ENCODE measurements at places on chromosomes 13 and 19.
A peak's percentile ranks its signal among the peaks of the same experiment; 100 is the strongest.

- no peak for DNase-seq
These were observed 17.3 kb upstream of the ERCC1 start for GRCh38 chr19:45440873-45441654.

DNA sequence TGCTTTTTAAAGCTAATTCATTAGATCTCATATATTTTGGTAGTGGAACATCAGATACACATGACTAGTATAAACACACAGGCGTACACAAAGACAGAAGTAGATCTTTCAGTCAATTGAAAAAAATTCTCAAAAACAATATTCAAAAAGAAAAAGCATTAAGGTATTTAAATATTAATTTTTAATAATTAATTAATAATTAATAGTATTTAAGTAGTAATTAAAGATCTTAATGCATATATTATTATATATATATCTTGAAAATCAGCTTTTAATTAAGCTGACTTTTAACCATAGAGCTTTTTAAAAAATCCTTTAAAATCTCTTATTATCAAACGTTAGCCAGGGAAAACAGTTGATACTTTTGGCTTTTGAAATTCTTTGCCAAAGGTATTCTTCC, 489.4 kb upstream of the PCDH20 start:
- no peak for DNase-seq

- DNase-seq: no peak
These were observed 88.8 kb downstream of the FNDC3A start for GRCh38 chr13:49064476-49064875.

DNA sequence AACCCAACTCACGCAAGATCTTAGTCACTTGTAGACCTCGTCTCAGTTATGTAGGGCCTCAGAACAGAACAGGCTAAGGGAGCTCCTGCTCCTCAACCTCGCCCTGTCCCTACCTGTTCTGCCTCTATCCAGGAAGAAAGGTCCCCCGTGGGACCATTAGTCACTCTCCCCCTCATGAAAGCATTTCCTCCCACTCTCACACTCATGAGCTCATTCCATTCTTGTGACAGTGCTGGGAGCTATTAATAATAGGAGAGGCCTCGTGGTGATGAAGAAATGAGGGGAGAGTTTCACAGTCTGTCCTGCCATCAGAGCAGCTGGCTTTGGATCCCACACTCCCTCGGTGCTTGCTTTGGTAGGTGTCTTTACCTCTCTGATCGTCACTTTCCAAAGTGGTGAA, 10.2 kb downstream of the PPP2R1A start:
- no peak for DNase-seq

GRCh38 chr13:76012091-76012721, 376.1 kb downstream of the LMO7 start:
- DNase-seq: no peak

GRCh38 chr19:620166-620862, 13.0 kb downstream of the POLRMT start:
- DNase-seq: no peak

- peak; percentile 71 for DNase-seq
These were observed 22.4 kb upstream of the FEM1A start for GRCh38 chr19:4768934-4769777.

- no peak for DNase-seq
These were observed 56.6 kb downstream of the FREM2 start for GRCh38 chr13:38743466-38743865.

- no peak for DNase-seq
These were observed 625.7 kb upstream of the PCDH9 start for GRCh38 chr13:67855741-67856238.

GRCh38 chr19:2477732-2478191, 1.8 kb downstream of the GADD45B start:
- DNase-seq: no peak

- no peak for DNase-seq
These were observed 3.0 kb downstream of the PPP6R1 start for GRCh38 chr19:55255618-55256423.

DNA sequence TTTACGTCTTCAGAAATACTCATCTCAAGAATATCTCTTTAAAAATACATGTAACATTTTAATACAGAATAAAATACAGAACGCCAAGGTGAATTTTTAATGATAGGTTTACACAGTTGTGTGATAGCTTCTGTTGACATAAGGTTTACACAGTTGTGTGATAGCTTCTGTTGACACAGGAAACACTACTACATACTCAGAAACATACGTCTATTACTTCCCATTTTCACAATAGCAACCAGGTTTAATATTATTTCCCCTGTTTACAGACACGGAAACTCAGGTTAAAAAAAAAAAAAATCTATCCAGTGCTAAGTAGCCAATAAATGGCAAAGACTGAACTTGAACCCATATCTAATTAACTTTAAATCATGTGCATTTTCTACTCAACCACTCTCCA, 571.2 kb downstream of the LIG4 start:
- DNase-seq: no peak

- DNase-seq: no peak
These were observed 405.1 kb downstream of the FOXO1 start for GRCh38 chr13:40261336-40261735.

- no peak for DNase-seq
These were observed 950.7 kb upstream of the PRR20A start for GRCh38 chr13:56189978-56190377.

- DNase-seq: no peak
These were observed 204.7 kb downstream of the FGF14 start for GRCh38 chr13:102197193-102197592.

GRCh38 chr13:64274481-64275217, 2859.0 kb upstream of the PCDH20 start:
- DNase-seq: no peak

DNA sequence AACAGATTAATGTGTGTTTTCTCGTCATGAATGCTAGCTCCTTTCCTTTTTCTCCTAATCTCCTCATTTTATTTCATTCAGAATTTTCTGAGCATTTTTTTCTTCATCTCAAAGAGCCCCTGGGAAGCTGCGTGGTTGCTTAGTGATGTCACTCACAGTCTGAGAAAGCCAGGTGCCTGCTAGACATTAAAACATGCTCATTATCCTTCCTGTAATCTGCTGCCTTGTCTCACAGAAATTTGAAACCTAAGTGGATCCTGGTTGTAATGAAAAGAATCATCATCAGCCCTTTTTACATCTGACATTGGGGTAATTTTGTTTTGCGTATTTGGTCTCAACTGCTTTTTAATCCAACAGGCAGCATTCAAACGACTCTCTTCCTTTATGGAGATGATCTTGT, 108.2 kb upstream of the RNF113B start:
- DNase-seq: no peak

DNA sequence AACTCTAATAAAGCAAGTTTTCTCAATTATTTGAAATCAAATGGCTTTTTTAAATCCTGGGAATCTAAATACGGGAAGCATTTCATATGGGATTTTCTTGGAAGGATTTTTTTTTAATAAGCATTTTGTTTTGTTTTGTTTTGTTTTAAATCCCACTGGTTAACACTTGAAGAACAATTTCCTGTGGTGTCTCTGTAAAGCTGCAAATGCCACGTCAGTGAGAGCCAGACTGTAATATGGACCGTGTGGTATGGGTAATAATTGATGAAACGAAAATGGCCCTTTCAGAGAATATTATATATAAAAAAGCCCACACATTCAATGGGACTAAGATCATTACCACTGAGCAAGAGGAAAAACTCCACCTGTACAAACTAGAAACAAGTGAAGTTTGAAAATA, 33.9 kb upstream of the MIR17HG start:
- no peak for DNase-seq

DNA sequence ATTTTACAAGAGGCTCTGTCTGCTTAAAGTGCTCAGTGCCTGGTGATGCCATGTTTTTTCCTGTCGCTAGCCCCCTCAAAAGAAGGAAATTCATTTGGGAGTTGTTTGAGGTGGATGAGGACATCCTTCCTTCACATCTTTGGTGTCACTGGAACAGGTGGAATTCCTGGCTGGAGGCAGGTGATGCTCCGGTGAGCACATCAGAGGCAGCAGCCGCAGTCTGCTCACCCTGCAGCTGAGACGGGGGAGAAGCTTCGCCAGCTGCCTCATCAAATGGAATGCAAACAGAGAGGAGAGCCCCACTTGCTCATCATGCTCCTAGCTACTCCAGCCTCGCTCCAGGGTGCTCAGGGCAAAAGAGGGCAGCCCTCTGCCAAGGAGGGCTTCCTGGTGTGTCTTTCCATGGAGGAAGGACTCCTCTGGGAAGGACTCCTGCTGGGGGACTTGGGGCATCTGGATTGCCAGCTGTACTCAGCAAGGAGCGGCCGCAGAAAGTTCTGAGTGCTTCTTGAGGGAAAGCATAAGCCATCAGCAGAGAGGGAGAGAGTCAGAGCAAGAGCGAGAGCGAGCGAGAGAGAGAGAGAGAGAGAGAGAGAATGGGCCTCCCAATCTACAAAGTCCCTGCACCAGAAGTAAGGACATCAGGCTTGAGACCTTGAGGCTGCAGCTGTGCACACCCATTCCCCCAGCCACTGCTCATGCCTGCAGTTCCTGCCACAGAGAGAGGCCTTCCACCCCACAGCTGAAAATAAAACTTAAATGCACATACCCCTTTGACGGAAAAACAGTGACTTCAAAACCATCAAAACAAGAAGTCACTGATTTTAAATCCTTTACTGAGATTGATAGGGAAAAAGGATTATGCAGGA, 74.3 kb upstream of the UBL3 start:
- no peak for DNase-seq

DNA sequence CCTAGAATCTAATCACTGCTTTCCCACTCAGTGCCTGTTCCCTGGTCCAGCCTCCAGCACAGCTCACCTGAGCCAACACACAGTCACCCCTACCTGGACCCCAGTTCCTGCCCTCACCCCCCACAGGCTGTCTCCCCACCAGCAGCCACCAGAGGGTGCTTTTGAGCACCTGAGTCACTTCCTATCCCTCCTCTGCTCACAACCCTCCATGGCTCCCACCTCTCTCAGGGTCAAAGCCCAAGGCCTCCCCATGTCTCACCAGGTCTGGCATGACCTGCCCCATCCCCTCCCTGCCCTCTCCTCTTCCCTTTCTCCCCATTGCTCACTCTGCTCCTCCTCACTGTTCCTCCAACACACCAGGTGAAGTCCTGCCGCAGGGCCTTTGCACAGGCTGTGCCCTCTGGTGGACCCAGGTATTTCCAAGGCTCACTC, 7.1 kb upstream of the DPP9 start:
- DNase-seq: no peak

DNA sequence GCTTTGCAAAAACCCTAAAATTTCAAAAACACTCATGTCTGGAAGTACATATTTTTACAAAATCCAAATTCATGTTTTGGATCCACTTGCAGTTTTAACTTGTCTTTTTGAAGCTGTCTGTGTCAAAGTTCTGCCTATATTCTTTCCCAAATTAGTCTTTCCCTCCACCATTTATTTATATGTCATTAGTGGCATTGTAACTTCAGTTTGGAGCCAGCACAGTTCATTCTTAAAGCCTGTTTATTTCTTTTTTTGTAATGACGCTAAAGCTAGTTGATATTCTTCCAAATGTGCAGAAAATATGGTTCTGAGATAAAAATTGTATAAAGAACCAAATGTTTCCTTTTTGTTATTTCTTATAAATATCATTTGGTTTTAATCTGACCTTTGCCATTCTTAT, 2039.3 kb downstream of the OLFM4 start:
- no peak for DNase-seq

DNA sequence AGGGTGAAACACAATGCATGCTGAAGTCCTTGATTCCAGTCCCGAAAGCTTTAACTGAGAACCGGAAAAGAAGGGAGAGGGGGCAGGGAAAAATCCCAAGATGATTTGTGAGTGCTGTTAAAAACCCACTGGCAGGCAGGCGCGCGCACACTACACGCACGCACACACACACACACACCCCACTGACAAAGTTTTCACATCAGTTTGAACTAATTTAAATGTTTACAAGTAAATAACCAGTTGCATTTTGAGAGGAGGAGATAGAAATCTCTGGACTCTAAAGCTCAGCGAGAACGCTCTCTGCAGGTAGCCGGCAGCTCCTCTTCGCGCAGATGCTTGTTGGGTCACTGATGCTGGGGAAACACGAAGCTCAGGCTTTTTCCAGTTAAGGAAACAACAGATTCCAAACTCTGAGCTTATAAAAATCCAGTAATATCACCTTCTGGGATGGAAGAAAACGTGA, 818 bp upstream of the SLITRK1 start:
- no peak for DNase-seq

DNA sequence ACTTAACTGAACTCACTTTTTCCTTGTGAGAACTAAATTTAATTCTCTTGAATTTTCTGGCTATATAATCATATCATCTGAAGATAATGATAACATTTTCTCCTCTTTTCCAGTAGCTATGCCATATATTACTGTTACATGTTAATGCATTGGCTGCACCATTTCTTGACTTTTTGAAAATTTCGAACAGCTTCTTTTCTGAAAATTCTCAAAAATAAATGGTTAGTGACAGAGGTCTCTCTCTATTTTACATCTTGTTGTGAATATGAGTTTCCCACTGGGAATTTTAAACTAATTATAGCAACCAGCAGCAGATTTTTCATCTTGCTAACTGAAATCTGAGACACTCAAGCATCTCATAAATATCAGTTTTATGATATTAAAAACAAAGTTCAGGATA, 30.6 kb downstream of the MBNL2 start:
- DNase-seq: no peak

DNA sequence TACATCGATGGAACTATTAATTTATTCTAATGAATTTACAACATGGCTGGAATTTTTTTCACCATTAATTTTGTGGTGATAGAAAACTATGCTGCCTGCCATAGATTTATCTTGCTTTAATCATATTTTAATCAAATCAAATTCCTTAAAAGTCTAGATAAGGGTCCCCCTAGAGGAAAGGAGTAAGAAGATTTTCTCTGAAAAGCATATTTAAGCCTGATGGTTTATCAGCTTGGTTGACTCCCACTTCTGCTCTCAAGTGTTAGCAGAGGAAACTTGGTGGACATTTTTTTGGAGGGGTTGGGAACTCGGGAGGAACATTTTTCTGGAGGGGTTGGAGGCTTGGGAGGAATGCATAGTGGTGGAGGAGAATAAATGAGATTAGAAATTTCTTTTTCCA, 253.3 kb downstream of the KCNRG start:
- DNase-seq: no peak

- DNase-seq: no peak
These were observed 35.2 kb downstream of the SLC25A42 start for GRCh38 chr19:19098703-19099632.

DNA sequence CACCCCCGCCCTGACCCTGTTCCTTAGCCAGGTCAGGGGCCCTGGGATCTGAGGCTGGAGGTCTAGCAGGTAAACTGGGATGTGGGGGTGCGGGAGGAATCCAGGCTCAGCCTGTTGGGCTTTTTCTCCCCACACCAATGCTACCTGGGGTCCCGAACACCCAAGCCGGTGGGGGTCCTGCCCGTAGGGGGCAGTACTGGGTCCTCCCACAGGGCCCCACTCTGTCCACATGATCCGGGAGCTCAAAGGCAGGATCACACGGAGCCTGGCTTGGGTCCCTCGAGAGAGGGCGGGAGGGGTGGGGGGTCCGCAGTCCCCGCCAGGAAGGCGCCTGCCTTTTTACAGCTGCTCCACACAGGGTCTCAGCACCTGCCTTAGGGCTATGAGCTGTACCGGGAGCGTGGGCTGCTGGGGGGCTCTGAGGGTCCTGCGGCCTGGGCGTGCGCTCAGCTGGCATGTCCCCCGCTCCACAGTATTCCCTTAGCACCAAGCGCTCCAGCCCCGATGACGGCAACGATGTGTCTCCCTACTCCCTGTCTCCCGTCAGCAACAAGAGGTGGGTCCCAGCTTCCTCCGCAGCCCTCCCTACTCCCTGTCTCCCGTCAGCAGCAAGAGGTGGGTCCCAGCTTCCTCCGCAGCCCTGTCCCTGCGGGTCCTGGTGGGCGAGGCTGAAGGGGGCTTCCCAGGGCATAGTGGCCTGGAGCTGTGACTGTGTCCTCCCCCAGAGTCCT, 12.3 kb upstream of the TEKTIP1 start:
- DNase-seq: no peak

- DNase-seq: no peak
These were observed 138.2 kb downstream of the CRYL1 start for GRCh38 chr13:20387441-20387971.
